Activated CD8-positive, alpha-beta memory T cell treated with anti-CD3 and anti-CD28 coated beads for 4 hours (primary cell): ENCODE measurements at places on chromosomes 1 and 21.

- DNase-seq = no peak
These were observed 57.9 kb downstream of the RASAL2 start for GRCh38 chr1:178151831-178152230.

DNA sequence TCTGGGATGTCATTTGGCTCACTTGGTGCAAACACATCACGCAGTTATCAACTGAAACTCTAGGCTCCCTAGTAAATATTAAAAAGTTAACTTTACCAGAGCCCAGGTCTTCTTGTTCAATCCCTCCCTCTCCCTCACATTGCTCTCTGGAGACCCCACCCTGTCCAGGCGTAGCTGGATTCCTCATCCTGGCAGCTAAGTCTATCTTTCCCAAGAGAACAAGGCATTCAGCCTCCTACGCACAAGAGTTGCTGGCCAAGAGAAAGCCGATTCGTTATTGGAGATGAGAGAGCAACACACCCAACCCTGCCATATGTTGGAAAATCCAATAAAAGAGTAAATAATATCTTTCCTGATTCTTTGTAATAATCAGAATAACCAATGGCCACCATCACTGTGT lies 117.9 kb downstream of the SLC30A10 start:
- no peak for DNase-seq

GRCh38 chr1:93617670-93618499 lies 63.8 kb downstream of the BCAR3 start:
- no peak for DNase-seq

GRCh38 chr1:91857557-91858239 lies 28.3 kb downstream of the TGFBR3 start:
- DNase-seq = no peak

DNA sequence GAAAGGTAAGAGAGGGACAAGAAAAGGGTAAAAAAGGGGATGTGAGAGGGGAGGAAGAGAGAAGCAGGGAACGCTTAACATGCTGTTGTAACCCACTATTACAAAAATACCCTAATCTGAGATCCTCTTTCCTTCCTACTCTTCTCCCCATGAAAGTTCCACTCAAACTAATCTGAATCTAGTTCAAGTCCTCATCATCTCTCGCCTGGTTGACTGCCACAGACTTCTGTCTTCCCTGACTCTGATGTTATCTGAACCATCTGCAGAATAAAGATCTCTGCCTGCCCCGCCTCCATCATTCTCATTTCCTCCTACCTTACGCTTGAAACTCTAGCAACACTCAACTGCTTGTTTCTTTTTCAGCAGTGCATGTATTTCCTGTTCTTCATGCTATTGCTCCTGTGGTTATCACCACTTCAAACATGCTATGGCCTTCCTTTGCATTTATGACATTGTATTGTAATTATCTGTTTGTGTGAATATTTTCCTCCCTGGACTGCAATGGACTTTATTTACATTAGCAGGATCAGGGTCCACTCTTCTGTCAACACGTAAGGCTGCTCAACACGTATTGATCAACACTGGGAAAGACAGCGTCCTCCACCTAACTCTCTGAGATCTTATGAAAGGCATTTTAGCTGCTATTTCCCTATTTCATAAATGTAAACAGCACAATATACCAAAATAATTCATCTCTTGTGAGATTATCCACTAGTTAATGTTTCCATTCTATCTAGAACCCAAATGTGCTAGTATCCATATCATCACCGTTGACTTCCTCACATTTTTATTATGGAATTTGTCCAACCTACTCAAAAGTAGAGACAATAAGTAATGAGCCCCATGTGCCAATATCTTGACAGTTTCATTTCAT lies 215.5 kb upstream of the USP25 start:
- peak; percentile 28 for DNase-seq

DNA sequence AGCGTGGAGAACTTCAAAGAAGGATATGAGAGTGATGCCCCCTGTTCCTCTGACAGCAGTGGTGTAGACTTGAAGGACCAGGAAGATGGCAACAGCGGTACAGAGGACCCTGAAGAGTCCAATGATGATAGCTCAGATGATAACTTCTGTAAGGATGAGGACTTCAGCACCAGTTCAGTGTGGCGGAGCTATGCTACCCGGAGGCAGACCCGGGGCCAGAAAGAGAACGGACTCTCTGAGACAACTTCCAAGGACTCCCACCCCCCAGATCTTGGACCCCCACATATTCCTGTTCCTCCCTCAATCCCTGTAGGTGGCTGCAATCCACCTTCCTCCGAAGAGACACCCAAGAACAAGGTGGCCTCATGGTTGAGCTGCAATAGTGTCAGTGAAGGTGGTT lies 14.0 kb downstream of the CERS2 start:
- DNase-seq = no peak

DNA sequence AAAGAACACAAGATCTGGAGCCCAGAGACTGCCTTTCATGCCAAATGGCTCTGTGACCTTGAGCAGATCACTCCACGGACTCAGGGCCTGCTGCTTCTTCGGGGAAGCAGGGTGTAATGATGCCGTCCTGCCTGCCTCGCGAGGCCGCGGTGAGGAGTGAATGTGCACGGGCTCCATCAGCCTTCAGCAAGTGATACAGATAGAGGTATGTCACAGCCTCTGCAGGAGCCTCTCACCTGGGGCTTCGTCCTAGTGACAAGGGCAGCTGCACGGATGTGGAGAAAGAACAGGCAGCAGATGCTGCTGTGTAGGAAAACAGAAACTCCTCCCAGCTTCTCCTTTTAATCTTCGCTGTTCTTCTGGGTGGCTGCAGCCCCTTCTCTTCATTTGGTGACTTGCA lies 127.5 kb downstream of the KCNN3 start:
- DNase-seq = no peak
